ENCODE measurements at places on chromosomes 3 and 15.

DNA sequence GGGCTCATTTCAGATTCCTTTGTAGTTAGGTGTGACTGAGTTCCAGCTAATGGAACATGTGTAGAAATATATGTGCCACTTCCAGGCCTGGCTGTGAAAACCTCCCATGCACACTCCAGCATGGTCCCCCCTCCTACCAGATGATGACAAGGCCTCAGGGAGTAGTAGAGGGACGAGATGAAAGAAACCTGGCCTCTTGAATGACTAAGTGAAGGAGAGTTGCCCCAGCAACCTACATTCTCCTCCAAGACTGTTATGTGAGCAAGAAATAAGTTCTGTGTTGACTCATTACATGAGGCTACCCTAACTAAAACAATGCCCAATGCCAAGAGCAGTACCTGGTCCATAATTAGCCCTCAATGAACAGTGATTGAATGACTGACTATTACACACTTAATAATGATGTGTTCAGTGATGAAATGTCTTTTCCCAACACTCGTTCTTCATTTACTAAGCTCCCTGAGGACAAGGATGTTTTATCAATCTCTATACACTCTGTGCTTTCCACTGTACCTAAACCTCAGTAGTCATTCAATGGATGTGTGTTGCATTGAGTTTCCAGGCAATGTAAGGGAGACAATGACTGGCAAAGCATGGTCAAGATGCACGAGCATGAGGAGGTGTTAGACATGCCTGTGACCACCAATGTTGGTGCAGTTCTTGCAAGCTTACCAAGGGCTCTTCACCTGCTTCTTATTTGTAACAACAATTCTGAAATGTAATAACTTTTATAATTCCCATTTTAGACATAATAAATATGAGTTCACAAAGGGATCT lies 62.0 kb upstream of the BCL6 start:
- peak; percentile 85 for DNase-seq

DNA sequence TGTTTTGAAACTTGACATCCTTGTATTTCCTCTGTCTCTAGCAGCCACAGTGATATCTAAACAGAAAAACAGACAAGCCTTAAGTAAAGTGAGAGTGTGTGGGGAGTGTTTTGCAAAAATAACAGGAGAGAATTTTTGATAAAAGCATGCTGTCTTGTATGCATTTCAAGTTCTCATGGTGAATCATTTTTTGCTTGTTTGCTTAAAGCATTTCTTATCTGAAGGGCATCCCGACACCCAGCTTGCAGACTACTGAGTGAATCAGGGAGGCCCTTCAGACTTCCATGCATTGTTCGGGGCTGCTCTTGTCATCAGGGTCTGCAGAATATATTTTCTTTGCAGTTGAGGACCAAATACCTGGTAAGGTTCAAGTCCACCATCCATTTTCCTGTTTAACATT lies 8.5 kb downstream of the CGNL1 start:
- DNase-seq, result no peak

- DNase-seq, result no peak
These were observed 84.4 kb upstream of the RAD18 start for GRCh38 chr3:9047452-9048346.

DNA sequence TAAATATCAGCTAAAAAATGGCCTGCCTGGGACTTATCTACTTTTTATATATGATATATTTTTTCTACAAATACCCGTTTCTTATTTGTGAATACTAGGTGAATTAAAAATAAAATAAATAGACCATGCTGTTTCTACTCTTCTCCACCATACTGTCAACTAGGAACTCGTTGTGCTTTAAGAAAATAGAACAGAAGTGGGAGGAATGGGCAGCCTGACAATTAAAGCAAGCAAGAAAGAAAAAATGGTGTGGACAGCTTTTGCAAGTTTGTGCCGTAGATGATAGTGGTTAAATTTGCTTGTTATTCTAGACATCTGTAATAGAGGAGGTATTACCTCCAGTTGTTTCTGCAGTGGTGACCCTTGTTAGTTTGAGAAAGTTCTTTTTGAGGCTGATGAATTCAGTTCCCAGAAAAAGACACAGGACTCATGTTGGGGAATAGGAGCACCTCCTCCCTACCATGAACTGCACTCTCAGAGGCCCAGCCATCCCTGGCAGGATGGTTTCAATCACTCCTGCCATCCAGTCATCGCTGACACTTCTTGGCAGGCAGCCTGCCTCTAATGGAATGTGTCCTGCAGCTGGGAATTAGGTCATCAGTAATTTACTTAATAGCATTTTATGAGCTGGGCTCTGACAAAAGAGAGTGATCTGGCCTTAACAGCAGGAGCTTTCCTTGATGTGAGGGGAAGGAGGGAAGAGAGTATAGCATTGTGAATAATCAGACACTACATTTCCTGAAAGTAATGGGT lies 105.0 kb upstream of the GAP43 start:
- no peak for DNase-seq

- no peak for DNase-seq
These were observed 795.1 kb upstream of the ARPP21 start for GRCh38 chr3:34844323-34844620.

DNA sequence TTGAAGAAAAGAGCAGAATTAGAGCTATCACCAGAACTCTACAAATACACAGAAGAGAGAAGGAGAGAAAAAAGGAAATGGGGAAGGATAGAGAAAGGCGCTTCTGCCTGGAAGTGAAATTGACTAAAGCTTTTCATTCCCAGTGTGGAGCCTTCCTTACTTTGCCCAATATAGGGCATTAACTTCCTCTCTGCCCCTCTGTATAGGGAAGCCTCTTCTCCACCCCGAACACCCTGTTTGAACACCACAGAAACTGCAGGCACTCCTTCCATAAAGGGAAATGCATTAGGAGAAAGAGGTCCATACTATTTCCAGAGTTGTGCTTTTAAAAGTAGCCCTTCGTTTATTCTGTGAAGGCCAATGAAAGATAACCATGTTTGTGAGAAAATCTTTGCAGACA lies 248.5 kb downstream of the RAP2B start:
- no peak for DNase-seq

DNA sequence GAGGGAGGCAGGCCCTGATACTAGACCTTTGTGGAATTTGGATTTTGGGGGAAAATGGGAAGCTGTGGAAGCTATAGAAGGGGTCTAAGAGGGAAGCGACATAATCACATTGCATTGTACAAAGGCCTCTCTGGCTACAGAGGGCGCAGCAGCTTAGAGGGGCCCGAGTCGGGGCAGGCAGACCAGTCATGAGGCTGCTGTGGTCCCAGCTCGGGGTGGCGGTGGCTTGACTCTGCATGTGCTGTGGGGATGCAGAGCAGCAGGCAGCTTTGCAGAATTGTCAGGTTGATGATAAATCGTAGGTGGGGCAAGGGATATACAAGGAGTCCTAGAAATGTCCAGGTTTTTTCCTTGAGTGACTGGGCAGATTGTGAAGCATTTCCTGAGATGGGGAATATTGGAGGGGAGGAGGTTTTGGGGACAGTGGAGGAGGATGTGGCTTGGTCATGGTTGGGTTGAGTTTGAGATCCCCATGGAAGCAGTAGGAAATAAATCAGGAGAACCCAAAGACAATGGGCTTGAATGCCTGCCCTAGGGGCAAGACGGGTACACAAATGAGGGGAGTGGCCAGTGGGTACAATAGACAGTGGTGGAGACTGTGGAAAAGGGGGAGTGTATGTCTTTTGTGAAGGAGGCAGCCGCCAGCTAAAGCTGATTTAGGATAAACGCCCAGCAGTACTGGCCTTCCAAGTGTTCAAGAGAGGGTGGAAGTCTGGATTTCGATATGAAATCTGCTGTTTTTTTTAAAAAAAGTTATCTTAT lies 94.1 kb downstream of the HMG20A start:
- no peak for DNase-seq

- no peak for DNase-seq
These were observed 42.3 kb upstream of the GYG1 start for GRCh38 chr3:148948913-148949657.

DNA sequence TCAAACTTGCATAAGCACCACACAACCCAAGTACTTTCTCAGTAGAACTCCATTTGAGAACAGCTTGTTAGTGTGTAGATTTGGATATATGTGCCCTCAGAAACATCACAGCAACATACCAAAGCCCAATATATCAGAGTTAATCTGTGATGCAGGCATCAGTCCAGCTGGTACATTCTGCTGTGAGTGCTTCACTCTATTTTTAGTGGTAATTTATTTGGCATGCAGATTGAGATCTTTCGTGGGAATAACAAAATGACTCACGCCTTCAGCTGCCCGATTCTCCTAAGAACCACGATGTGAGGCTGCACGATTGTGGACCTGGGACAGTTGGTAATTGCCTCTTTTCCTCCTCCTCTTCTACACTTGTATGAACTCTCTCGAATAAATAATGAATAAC lies 730.7 kb downstream of the SQOR start:
- DNase-seq, result no peak

DNA sequence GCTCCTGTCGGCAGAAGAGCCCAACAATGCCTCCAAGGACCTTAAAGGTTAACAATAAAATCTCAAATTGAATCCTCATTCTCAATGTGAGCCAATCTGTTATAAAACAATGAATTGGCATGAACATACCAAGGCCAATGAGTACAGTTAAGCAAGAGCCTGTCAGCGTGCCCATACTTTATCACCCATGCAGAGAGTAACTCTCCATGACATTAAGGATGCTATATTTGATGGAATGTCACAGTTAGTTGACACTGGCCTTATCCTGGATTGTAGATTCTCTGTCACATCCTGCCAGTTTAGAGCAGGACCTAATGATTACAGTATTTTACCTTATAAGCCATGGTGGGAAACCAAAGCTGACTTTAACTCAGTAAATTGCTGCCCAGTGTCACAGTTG lies 335.4 kb upstream of the MDFIC2 start:
- no peak for DNase-seq

GRCh38 chr15:58628206-58628947 lies 121.1 kb downstream of the ADAM10 start:
- DNase-seq, result no peak

- no peak for DNase-seq
These were observed 102.3 kb downstream of the SEC22A start for GRCh38 chr3:123303976-123304560.

GRCh38 chr15:51754267-51754666 lies 2.9 kb downstream of the TMOD2 start:
- no peak for DNase-seq

DNA sequence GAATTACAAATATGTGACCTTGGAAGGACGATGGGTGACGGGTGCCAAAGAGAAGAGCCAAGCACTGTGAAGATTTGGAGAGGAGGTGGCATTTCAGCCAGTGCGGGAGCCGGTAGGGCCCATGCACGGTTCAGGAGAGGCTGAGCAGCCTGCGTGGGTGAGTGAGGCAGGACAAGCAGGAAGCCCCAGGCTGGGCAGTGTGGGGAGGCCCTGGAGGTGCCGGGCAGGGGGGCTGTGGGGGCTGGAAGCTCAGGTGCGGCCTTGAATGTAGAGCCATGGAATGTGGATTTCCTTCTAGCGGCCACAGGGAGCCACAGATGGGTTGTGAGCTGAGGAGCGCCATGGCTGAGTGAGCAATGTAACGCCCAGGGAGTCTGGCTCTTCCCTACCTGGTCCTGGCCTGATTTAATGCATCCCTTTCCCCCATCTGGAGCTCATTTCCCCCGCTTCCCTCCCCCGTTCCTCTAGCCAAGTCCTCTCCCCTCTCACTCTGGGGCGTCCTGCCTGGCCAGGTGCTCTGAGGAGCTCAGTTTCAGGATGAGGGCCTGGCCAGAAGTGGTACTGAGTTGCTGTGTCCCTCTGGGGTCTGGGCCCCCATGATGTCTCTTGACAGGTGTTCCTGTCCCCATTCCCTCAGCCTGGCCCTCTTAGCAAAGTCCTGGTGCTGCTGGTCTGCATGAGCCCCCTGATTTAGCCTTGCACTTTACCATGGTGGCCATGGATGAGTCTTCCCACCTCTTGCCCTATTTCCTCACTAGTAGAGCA lies 41.8 kb upstream of the IQSEC1 start:
- no peak for DNase-seq

- no peak for DNase-seq
These were observed 618.7 kb downstream of the EDEM1 start for GRCh38 chr3:5806192-5806591.

DNA sequence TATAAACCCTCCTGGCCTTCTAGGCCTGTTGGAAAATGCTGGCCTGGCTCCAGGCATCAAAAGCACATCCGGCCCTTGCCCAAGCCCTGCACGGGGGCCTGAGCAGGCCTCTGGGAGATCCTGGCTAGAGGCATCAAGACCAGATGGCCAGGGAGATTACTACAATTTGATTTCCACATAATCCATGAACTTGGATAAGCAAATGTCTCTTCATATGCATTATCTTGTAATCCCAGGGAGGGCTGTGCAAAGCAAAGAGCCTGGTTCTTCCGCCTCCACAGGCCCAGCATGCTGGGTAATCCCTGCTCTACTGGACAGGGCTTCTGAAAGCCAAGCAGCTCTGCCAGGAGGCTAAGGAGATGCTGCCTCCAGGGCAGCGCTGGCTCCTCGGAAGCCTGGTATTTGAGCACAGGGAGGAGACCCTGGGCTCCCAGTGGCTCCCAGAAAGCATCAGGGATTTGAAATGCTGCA lies 18.2 kb downstream of the MRPL46 start:
- DNase-seq, result no peak

DNA sequence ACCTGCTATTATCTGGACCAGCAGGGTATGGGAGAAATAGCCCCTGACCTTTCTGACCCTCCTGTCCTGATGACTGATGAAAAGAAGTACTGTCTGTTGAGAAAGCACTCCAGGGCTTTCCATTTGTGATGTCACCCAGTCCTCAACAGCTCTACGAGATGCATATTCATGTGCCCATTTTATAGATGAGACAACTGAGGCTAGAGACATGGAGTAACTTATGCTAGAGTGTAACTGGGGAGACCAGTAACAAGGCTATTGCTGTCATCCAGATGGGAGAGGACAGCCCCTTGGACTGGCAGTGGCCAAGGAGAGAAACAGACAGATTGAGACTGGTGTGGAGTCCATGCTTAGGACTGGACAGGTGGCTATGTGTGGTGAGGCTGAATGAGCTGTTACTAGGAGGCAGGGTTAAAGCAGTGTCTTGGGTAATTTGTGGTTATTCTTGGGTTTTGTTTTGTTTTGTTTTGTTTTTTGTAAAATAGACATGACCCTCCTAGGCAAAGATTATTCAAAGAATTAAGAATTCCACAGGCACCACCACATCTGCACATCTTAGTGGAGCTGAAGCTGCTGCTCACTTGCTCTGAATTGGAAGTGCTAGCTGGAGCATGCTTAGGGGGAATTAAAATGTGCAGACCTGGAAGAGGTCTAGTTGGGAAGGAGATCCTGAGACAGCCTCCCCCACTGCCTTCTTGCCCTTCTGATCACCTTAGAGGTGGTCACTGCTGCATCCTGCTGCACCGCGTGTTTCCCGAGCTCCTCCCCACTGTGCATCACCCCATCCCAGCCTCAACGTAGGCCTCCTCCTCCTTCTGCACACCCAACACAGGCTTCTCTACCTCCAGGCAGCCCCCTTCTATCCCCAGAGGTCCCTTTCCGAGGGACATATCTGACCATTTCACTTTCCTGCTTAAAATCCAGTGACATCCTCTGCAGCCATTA lies 8.4 kb downstream of the HRH1 start:
- DNase-seq, result no peak

- no peak for DNase-seq
These were observed 29.1 kb upstream of the LXN start for GRCh38 chr3:158701420-158702065.

GRCh38 chr15:96746665-96747064 lies 416.2 kb downstream of the NR2F2 start:
- DNase-seq, result no peak

GRCh38 chr3:103308921-103309320 lies 874.1 kb downstream of the ZPLD1 start:
- no peak for DNase-seq

Data from activated CD4-positive, alpha-beta T cell treated with anti-CD3 and anti-CD28 coated beads, Interleukin-2, Interleukin-4, amounts not matched to agents 100 ng/mL and 50 ng/mL, durations not matched to agents 16 hours and 8 hours (primary cell).